ENCODE measurements at places on chromosomes 2 and 18. TPM values are rescaled to one million over a fixed set of nuclear protein-coding genes. Genes with fewer than 3 reads are reported as not detected.

PTPN4 gene
- 28.8 TPM for total RNA-seq

VWC2L gene
- not detected for total RNA-seq

RFTN2 gene
- total RNA-seq = not detected

CCDC74A gene
- total RNA-seq = 1.1 TPM

PAIP2B gene
- 3.7 TPM for total RNA-seq

DRC1 gene
- not detected for total RNA-seq

ZNF514 gene
- 19.0 TPM for total RNA-seq
